ENCODE measurements at places on chromosomes 16 and 17.

GRCh38 chr17:16013943-16014407 is 14.4 kb downstream of the TTC19 start:
- DNase-seq: peak; percentile 24

- DNase-seq: no peak
Measured at GRCh38 chr17:9256751-9257629, 235.7 kb downstream of the NTN1 start.

DNA sequence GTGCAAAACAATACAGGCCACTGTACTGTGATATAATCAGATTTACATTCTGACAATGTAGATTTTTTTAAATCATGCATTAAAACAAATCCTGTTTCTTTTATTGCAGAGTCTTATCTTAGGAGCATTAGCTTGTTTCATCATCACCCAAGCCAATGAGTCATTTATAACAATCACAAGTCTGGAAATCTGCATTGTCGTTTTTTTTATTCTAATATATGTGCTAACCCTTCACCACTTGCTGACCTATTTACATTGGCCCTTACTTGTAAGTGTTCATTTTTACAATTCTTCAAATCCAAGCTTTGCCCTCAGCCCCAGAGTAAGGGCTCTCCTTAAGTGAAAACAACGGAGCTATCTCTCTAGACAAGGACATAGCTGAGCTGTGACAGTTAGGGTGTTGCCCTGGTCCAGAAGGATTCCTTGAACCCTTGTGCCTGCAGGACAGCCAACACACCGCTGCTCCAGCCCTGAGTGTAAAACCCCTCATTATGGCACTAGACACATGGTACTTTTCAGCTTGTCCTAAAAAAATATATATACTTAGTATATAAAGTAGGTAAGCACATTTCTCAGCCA is 3.7 kb downstream of the CMTM1 start:
- DNase-seq: no peak

- no peak for DNase-seq
Measured at GRCh38 chr16:27967169-27967568, 96.3 kb downstream of the GSG1L start.

- DNase-seq: peak; percentile 54
Measured at GRCh38 chr16:52512297-52512987, 34.5 kb downstream of the TOX3 start.

DNA sequence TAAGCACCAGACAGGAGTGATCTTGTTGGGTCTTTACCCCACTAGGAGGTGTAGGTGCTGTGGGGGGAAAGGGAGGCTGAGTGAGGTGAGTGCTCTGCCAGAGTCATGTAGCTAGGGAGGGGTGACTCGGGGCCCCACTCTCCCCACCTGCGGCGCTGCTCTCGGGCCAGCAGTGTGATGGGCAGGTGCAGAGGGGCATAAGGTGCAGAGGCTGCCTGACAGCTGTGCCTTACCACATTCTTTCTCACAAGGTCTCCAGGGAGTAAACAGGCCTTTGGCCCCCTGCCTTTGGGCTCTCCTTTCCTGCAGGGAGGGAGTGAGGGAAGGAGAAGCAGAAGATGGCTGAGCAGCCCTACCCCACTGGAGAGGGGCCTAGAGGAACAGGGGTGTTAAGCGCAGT is 4.5 kb upstream of the CNP start:
- DNase-seq: no peak

DNA sequence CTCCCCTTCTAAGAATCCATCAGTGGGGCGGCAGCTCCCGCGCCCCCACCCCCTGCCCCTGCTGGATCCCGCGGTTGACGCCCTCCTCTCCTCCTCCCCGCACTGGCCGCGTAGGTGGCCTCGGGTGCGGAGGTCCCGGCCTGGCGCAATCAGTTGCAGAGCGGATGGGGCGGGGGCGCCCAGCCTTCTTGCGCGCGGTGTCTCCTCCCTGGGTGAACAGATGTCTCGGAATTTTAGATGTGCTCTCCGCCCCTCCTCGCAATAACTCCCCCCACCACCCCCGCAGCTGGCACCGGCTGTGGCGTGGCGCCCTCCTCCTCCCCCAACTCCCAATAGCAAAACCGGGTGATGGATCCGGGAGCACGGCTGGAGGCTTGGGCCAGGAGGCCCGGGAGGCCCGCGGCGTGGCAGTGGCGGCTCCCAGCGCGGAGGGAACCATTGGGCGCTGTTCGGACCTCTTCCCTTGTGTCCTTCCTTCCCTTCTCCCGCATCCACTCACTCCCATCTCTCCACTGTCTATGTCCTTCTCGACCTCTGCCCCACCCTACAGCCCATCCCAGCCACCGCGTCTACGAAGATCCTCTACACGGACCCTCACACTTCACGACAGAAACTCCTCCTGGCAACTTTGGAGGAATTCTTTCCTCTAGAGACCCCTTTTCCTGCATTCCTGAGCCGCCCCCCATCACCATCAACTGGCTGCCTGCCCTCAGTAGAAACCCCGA is 11.0 kb downstream of the NEUROD2 start:
- DNase-seq: no peak

- no peak for DNase-seq
Measured at GRCh38 chr17:10574324-10574723, 24.9 kb upstream of the MYH2 start.

DNA sequence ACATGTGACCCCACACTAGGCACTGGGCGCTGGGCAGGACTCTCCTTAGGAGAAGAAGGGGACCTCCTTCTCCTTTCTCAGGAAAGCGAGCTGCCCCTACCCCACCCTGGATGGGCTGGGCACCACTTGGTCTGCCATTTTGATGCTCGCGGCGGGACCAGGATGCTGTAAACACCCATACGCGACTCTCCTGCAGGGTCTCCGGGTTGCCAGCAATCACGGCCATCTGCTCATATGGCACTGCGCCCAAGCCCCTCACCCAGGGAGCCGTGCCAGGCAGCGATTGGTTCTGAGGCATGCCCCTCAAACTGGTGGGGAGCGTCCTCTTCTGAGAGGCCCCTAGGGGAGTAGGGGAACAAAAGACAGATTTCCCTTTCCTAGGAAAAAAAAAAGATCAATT is 99.0 kb downstream of the C16orf78 start:
- peak; percentile 27 for DNase-seq

GRCh38 chr17:59026176-59026939 is 80.3 kb downstream of the TRIM37 start:
- DNase-seq: no peak

DNA sequence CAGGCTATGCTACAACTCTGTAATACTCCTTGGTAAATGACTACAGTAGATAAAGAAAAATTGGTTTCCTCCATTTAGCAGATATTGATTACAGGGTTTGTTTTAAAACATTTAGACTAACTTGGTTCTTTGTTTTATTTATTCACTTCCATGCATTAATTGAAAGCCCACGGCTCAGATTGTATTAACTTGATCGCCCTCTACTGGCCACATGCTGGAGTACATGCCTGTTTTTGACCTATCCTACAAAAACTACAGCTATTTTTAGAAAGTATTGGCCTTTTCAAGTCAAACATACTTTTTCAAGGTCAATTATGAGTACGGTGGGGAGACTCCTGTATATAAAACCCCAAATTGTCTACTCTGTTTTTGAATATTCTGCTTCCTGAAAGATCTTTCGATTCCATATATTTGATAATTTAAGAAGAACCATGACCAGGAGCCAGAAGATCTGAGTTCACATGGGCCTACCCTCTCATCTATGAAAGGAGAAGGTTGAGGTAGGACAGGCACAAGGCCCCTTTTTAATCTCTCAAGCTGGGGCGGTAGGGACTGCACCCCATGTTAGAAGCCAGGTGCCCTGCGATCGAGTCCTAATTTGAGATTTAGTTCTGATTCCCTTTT is 51.8 kb downstream of the CA10 start:
- peak; percentile 67 for DNase-seq

- no peak for DNase-seq
Measured at GRCh38 chr17:44972953-44973352, 4.8 kb upstream of the C1QL1 start.

DNA sequence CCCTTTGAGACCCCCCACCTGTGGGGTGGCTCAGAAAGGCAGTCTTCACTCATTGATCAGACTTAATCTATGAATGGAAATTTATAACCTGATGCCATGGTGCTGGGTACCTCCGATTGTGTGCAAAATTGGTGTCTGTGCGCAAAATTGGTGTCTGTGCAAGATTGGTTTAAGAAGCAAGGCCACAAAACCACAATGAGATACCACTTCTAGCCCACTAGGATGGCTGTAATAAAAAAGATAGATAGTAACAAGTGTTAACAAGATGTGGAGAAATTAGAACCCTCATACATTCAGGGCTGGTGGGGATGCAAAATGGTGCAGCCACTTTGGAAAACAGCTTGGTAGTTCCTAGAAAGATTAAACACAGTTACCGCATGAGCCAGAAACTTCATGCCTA is 13.9 kb upstream of the CSNK2A2 start:
- DNase-seq: no peak

- no peak for DNase-seq
Measured at GRCh38 chr16:21023509-21024202, 123.1 kb downstream of the LYRM1 start.

DNA sequence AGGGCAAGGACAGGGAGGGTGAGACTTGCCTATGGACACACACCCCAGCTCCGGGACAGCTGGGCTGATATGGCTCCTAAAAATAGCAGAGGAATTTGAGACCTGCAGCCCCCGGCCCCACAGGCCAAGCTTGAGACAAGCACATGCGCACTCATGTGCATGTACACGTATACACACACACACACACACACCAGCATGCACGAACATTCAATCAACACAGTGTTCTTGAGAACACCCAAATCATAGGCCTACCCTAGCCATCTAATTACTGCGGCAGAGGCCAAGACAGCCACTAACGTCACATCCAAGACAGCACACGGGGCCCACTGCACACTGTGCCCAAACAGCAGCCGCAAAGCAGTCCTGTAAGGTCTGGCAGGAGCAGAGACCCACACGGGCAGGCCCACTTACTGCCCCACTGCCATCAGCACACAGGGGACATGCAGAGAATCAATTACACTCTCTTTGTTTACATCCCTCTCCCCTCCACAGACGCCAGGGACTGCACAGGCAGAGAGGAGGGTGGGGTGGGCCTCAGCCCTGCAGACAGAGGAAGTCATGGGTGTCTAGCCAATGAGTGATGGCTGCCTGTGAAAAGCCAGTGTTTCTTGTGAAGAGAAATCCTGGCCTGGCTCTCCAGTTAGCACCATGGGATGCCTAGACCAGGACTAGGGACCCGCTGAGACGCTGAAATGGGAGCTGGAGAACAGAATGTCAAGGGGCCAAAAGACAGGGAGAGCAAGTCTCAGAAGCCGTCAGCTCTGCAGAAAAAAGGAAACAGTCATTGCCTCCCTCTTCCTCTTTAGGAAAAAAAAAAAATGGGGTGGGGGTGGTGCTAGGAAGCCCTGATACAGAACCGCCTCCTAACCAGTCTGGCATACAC is 39.3 kb downstream of the MYO18A start:
- peak; percentile 42 for DNase-seq

GRCh38 chr17:330993-331701 is 21.5 kb downstream of the RPH3AL start:
- DNase-seq: no peak

- DNase-seq: peak; percentile 79
Measured at GRCh38 chr16:30628628-30629540, 18.7 kb upstream of the ZNF689 start.

GRCh38 chr17:12421646-12422306 is 243.9 kb upstream of the MYOCD start:
- peak; percentile 7 for DNase-seq

- DNase-seq: no peak
Measured at GRCh38 chr16:65888201-65888600, 478.3 kb upstream of the CDH5 start.

GRCh38 chr17:51803161-51803560 is 355.4 kb downstream of the CA10 start:
- DNase-seq: peak; percentile 28

GRCh38 chr16:54458923-54459322 is 172.3 kb upstream of the IRX3 start:
- DNase-seq: no peak

- no peak for DNase-seq
Measured at GRCh38 chr16:11140867-11141266, 115.1 kb downstream of the SOCS1 start.

DNA sequence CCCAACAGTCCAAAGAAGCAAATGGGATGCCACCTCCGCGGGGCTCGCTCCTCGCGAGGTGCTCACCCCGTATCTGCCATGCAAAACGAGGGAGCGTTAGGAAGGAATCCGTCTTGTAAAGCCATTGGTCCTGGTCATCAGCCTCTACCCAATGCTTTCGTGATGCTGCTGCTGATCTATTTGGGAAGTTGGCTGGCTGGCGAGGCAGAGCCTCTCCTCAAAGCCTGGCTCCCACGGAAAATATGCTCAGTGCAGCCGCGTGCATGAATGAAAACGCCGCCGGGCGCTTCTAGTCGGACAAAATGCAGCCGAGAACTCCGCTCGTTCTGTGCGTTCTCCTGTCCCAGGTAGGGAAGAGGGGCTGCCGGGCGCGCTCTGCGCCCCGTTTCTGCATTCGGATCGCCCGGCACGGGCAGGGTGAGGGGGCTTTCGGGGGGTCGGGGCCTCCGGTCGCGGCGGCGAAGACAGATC is at the start of gene CDH13:
CDH13 (plus strand) TSS at position 179 of the 471 bp plus-strand sequence.
- peak; percentile 50 for DNase-seq

- DNase-seq: peak; percentile 65
Measured at GRCh38 chr17:75288770-75289114, 491 bp downstream of the SLC25A19 start.

GRCh38 chr17:28515518-28515917 is 9.4 kb downstream of the FOXN1 start:
- no peak for DNase-seq

GRCh38 chr16:86834451-86835035 is 256.2 kb downstream of the FOXL1 start:
- DNase-seq: peak; percentile 71

GRCh38 chr17:379531-380465 is 27.2 kb upstream of the RPH3AL start:
- no peak for DNase-seq

DNA sequence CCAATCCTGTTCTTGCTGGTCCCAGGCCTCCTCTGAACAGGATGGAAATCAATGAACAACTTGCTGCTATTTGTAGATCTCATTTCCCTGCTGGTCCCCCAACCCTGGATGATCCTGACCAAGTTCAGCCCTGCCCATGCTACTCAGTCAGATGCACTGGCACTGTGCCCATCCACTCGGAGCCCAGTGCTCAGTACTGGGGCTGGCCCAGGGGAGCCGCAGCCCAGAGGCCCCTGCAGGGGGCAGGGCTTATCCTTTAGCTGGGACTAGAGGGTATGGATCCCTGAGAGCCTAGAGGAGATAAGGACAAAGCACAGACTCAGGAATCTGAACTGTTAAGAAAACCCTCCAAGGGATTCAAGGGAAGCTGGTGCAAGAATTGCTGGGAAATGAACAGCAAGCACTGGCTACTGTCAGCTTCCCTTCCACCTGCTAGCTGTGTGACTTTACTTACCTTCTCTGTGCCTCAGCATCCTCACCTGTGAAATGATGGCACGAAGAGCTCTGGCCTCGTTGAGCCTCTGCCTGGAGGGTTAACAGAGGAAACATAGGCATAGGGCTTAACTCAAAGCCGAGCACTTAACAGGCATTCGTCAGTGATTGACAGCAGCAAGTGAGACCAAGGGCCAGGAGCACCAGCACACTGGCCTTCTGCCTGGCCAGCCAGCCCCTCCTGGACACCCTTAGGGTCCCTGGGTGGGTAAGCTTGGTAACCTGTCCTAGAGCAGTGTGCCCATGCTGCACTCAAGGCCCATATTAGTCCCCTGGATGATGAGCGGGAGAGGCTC is 29.8 kb upstream of the C1QL1 start:
- no peak for DNase-seq

- DNase-seq: no peak
Measured at GRCh38 chr17:44998646-44999045, 30.5 kb upstream of the C1QL1 start.

GRCh38 chr17:10211666-10212065 is 13.3 kb upstream of the GAS7 start:
- DNase-seq: no peak

Data from neural progenitor cell (in vitro differentiated cells).